ENCODE measurements at places on chromosomes 5 and 9.

- no peak for DNase-seq
Observed at GRCh38 chr5:61301341-61302199, 30.5 kb upstream of the ZSWIM6 start.

DNA sequence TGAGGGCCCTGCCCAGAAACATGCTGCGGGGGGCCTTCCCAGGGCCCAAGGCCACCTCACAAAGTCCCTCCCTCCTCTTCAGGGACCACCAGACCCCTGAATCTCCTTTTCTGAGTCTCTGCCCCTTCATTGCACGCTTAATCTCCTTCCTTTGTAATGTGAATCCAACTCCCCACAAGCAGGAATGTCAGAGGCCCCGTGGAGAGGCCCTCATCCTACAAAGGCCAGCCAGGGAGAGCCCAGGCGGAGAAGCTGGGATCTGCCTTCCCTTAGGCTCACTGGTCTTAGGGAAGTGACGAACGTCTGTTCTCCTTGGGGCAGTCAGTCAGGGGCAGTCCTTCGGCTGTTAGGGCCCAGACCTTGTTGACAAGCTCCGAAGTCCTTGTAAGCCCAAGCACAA, 2.3 kb downstream of the SMIM33 start:
- no peak for DNase-seq

GRCh38 chr5:28398185-28398584, 1359.8 kb upstream of the CDH9 start:
- no peak for DNase-seq

GRCh38 chr5:154277499-154277898, 87.0 kb downstream of the GALNT10 start:
- no peak for DNase-seq

GRCh38 chr5:23742701-23743100, 235.3 kb downstream of the PRDM9 start:
- DNase-seq, result no peak

GRCh38 chr9:33158843-33159776, 8.0 kb downstream of the B4GALT1 start:
- DNase-seq, result no peak

DNA sequence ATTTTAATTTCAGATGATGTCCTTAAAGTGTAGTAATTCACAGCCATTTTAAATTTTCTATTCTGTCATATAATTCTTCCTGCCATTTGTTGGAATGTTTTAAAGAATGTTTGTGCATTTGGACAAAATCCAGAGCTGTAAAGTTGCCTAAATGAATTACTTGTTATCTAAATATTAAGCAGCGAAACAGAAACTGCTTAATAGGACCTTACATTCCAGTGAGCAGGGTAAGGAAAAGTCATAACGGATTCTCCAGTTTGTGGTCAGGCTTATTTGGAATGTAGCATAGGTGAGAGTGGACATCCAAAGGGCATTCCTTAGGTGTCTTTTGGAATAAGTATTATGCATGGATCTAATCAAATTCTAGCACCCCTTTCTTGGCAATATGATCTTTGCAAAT, 410.4 kb upstream of the PTPRD start:
- DNase-seq, result no peak

- peak; percentile 91 for DNase-seq
Observed at GRCh38 chr5:157915638-157916037, 56.7 kb upstream of the CLINT1 start.

- no peak for DNase-seq
Observed at GRCh38 chr5:176639208-176639607, 8.1 kb upstream of the TSPAN17 start.

- no peak for DNase-seq
Observed at GRCh38 chr5:81315336-81315735, 13.9 kb downstream of the ZCCHC9 start.

- DNase-seq, result peak; percentile 14
Observed at GRCh38 chr9:129334105-129334935, 156.3 kb upstream of the IER5L start.

DNA sequence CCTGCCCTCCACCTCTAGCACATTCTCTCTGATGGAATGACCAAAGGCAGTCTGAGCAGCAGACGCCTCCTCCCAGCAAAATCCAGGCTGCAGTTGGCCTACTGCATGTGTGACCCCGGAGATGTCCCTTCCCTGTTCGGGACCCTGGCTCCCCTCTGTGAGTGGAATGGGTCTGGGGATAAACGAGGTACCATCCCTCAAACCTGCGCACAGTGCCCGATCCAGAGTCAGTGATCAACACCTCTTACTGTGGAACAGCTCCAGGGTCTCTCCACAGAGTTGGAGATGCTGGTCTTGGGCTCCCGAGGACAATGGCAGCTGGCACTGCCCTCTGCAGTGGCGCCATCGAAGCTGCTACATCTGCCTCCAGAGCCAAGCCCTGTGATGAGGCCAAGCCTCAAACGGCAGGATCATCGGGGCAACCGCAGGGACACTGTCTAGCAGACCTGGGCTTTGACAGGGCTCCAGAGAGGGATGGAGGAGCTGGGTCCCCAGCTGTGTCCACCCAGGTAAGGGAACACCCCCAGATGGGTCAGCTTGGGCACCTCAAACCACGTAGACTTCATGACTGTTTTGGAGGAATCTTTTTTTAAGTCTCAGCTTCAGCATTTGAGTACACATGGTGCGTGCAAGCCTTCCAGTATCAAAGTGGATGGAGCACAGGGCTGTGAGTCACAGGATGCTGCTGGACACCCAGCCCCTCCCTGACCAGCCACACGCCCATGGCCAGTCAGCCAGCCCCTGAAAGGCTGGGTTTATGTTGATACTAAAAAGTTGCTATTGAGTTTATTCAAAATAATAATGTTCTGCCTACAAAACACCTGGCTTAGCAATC, 13.0 kb downstream of the MED10 start:
- DNase-seq, result no peak

- peak; percentile 63 for DNase-seq
Observed at GRCh38 chr9:132181796-132182313, 20.0 kb downstream of the NTNG2 start.

GRCh38 chr9:16309082-16309468, 561.4 kb downstream of the BNC2 start:
- no peak for DNase-seq

- DNase-seq, result no peak
Observed at GRCh38 chr5:17398431-17398830, 99.6 kb upstream of the TAF11L2 start.

Measured in NCI-H1092 (cell line).